ENCODE measurements at places on chromosomes 4 and X.

GRCh38 chrX:47572773-47573340 lies 9.4 kb upstream of the TIMP1 start:
- no peak for DNase-seq

- DNase-seq, result no peak
These were observed 119.3 kb upstream of the PITX2 start for GRCh38 chr4:110742143-110742542.

DNA sequence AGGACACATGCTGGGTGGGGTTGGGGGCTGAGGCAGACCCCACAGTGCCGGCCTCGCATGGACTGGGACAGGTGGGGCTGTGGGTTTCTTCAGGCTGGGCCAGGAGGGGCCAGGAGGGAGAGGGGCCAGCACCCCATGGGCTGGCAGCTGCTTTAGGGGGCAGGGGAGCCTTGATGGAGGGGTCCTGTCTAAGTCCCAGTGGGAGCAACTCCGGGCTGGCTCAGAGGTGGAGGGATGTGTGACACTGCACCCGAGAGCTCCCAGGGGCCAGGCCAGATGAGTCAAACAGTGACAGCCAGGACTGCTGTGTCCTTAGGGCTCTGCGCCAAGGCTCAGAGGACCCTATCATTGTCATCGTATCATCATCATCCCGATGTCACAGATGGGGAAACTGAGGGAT lies 4.4 kb upstream of the ABLIM2 start:
- no peak for DNase-seq

- DNase-seq, result no peak
These were observed 69.5 kb downstream of the AASDH start for GRCh38 chr4:56317749-56318148.

DNA sequence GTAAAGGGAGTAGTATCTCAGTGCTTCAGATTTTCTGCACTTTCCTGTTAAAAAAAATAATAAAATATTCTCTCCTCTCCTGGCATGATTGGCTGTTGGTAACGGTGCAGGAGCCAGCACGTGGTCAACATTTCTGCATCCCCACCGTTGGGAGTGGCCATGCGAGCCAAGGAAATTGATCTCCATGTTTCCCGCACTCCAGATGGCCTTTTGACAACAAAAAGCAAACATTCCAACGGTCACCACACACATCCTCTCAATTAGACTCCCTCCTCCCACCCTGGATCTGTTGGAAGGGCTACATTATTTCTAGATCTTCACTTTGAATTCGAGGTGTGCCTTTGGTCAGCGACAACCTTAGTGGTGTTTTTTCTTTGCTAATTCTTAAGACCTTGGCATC lies 45.0 kb downstream of the STK32B start:
- DNase-seq, result no peak

DNA sequence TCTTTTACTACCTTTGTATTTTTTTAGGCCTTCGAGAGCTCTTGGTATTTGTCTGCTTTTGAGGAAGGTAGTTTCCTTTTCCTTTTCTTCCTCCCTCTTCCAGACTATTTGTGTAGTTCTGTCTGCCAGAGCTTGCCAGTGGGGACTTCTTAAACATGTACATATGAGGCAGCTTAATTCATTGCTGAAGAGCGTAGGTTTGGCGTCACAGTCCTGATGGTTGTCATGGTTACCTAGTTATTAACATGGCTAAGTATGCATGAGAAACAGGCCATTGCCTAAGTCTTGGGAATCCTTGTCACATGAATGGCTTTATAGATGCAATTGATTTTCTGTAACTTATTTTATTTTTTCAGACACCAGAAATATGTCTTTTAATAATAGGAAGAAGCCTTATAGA lies 48.5 kb upstream of the ARMCX2 start:
- DNase-seq, result no peak

- no peak for DNase-seq
These were observed 15.6 kb downstream of the DOK7 start for GRCh38 chr4:3478446-3479357.

DNA sequence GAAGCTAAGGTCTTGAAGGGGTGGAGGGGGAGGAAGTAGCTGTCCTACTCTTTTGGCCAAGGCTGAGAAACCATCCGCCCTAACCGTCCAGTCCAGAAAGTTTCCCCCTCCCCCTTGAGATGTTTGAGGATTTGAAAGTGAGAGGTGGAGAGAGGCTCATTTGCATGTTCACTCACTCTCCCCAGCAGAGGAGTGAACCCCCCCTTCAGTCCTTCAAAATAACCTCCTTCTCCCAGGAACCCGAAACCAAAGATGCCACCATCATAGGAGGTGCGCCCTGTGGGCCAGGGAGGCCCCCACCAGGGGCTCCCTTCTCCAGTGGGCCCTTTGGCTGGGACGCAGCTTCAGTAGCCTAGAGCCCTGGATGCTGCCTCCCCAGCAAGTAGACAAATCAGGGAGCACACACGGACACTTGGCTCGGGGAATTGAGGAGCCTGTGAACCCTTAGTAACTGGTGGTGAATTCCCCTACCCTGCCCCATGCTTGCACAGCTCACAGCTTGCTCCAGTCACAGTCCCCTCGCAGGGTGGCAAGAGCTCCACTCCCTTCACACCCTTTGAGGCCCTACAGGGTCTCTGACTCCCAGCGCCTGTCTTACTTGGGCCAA lies 25.6 kb downstream of the ELF4 start:
- no peak for DNase-seq

- DNase-seq, result no peak
These were observed 17.3 kb upstream of the CCDC149 start for GRCh38 chr4:24930151-24930550.

All from stimulated activated CD8-positive, alpha-beta memory T cell treated with anti-CD3 and anti-CD28 coated beads, Interleukin-4, amount 100 ng/mL, for 1 hour (primary cell).